ENCODE measurements at places on chromosomes 16 and 17. TPM values are rescaled to one million over a fixed set of nuclear protein-coding genes. Genes with fewer than 3 reads are reported as not detected.

CAPNS2 gene
- total RNA-seq: not detected

DNA sequence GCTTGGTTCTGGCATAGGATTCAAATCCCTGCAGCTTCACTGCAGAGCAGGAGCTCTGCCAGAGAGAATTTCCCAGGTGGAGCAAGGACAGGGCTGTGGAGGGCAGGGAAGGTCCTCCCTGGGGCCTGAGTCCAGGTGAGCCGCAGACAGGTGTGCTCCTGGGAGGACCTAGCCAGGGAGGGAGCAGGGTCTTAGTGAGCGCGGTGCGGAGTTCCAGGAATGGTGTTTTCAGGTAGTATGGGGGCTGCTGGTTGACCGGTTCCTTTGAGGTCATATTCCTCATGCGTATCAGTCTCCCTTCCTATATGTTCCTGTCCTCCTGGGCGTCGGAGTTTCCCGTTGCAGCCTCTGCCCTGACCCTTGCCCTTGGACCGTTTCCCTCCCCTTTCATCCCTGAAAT is 813.3 kb downstream of the KCNJ18 start:
- no peak overlapping the region for H3K4me3 ChIP-seq
- DNase-seq: no peak
- H3K27me3 ChIP-seq: no peaks in the 10 kb centered on the region
- no peaks in the 10 kb centered on the region for H3K36me3 ChIP-seq
- H3K27ac ChIP-seq: no peak overlapping the region

DNA sequence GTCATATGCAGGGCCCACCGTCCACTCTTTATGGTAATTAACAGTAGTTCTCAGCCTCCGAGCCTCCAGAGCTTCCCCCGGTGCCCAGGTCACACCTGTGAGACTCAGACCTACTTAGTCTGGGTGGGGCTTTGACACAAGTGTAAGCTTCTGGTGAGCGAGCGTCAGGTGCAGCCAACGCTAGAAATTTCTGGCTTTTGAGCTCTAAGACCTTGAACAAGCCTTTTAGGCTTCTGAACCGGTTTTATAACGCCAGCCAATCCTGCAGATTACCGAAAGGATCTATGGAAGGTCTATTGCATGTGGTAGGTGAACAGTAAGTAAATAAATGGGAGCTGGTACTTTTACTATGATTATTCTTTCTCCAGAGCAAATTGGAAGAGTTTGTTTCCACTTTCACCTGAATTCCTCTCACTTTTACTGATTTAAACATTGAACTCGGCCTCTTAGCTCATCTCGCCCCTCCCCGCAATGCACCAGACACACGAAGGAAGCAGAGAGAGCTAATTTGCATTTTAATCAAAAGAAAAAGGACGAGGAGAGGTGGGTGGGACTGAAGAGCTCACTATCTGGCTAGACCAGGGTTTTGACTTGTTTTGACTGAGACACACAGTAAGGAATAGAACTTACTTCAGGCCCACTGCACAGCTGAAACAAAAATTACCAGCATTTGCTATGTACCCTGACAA is 47.1 kb downstream of the ABAT start:
- H3K27me3 ChIP-seq: no peaks in the 10 kb centered on the region
- DNase-seq: no peak
- H3K27ac ChIP-seq: no peak overlapping the region

DNA sequence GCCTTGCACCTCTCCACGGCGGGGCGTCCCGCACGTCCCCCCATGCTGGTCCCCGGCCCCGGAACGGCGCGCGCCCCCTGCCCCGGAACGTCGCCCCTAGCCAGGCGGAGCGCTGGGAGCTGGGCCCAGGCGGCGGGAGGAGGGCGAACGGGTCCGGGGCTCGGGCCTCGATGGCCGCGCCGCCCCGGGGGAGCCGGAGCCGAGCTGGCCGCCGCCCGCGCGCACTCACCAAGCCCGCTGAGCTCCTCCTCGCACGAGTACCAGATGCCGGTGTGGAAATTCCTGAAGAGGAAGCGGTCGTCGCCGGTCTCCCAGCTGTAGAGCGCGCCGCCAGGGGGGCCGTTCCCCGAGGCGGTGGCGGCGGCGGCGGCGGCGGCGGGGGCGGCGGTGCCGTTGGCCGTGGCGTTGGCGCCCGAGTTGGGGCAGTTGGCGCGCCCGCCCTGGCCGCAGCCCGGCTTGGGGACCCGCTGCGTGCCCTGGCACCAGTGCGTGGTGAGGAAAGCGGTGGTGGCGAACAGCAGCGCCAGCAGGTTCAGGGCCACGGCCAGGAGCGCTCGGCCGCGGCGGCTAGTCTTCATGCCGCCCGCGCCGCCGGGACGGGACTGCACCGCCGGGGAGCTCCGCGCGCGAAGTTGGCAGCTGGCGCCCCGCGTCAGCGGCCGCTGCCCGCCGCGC is 530 bp downstream of the GSG1L start:
- peaks cover 5% of the 10 kb centered on the region for H3K4me1 ChIP-seq
- no peak overlapping the region for H3K27ac ChIP-seq

DNA sequence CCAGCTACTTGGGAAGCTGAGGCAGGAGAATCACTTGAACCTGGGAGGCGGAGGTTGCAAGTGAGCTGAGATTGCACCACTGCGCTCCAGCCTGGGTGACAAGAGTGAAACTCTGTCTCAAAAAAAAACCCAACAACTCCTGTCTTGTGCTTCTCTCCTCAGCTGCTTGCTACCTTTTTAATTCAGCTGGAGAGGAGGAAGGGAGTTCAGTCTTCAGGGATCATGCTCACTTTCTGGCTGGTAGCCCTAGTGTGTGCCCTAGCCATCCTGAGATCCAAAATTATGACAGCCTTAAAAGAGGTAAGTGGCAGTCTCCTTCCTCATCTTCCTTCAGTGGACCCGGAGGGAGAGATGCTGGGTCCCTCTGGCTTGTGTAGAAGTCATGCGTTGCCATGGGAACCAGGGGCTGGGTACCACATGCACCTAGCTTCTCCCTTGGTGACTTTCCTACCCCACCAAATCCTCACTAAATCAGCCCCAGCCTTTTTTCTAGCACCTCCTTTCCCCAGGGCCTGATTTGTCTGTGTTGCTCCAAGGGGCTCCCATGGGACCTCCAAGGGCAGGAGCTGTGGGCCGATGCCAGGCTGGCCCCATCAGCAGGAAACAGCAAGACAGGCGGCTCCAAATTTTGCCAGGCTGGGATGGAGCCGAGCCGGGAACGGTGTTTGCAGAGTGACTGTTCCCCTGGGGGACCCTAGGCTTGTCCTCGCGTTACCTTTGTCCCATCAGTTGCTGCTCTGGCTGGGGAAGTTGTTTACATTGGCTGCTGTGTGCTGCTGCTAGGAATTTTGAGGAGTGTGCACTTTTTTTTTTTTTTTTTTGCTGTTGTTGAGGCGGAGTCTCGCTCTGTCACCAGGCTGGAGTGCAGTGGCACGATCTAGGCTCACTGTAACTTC is 65.2 kb downstream of the ABCC1 start:
- H3K36me3 ChIP-seq: peaks cover 57% of the 10 kb centered on the region
- no peaks in the 10 kb centered on the region for H3K27me3 ChIP-seq
- H3K4me3 ChIP-seq: no peak overlapping the region
- no peak for DNase-seq
- H3K4me1 ChIP-seq: peaks cover 9% of the 10 kb centered on the region

All from activated CD8-positive, alpha-beta T cell treated with anti-CD3 and anti-CD28 coated beads for 36 hours (primary cell).